ENCODE measurements at places on chromosomes 11 and 22.

- no peak for DNase-seq
Observed at GRCh38 chr11:70731271-70732022, 333.1 kb downstream of the CTTN start.

GRCh38 chr11:69137151-69137844 is 18.4 kb upstream of the SMIM38 start:
- DNase-seq, result no peak

DNA sequence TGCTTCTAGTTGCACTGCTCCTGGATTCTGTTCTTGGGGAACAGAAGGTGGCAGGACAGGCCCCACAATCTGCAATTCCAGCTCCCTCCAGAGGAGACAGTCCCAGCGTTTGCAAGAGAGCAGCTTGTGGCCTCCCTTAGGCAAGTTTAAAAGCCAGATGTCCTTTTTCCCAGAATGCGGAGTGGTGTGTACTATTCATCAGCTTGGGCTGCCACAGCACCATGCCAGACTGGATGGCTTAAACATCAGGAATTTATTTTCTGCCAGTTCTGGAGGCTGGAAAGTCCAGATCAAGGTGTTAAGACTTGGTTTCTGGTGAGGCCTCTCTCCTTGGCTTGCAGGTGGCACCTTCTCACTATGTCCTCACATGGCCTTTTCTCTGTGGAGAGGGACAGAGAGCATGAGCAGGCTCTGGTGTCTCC is 11.7 kb downstream of the MIAT start:
- no peak for DNase-seq

DNA sequence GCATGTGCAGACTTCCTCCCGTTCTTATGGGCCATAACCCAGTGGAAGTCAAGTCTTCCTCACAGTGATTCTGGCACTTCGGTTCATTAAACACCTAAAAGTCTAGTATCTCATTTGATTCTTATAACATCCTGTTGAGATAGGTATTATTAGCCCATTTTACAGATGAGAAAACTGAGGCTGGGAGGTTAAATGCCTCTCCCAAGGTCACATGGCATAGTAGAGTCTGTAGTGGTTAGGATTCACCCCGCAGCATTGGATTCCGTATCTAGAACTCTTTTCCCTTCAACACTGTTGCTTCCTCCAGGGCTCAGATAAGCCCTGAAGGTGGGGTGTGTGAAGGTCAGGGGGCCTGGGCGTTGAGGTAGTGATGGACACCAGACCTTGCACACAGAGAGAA is 3.4 kb downstream of the GPHA2 start:
- DNase-seq, result no peak

DNA sequence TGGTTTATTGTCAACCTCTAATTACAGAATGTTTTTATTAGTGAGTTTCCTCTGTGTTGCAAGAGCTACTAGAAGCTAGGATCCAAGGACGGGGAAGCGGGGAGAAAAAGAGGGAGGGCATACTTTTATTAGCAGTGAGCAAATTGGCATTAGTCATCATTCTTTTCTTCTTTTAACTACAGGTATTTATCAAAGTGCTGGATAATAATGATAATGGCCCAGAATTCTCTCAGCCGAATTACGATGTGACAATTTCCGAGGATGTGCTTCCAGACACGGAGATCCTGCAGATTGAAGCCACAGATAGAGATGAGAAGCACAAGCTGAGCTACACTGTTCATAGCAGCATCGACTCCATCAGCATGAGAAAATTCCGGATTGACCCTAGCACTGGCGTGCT is 179.7 kb upstream of the MTNR1B start:
- peak; percentile 77 for DNase-seq

GRCh38 chr11:9214765-9215164 is 50.4 kb downstream of the DENND5A start:
- DNase-seq, result no peak

- no peak for DNase-seq
Observed at GRCh38 chr11:110356762-110357671, 60.6 kb upstream of the RDX start.

DNA sequence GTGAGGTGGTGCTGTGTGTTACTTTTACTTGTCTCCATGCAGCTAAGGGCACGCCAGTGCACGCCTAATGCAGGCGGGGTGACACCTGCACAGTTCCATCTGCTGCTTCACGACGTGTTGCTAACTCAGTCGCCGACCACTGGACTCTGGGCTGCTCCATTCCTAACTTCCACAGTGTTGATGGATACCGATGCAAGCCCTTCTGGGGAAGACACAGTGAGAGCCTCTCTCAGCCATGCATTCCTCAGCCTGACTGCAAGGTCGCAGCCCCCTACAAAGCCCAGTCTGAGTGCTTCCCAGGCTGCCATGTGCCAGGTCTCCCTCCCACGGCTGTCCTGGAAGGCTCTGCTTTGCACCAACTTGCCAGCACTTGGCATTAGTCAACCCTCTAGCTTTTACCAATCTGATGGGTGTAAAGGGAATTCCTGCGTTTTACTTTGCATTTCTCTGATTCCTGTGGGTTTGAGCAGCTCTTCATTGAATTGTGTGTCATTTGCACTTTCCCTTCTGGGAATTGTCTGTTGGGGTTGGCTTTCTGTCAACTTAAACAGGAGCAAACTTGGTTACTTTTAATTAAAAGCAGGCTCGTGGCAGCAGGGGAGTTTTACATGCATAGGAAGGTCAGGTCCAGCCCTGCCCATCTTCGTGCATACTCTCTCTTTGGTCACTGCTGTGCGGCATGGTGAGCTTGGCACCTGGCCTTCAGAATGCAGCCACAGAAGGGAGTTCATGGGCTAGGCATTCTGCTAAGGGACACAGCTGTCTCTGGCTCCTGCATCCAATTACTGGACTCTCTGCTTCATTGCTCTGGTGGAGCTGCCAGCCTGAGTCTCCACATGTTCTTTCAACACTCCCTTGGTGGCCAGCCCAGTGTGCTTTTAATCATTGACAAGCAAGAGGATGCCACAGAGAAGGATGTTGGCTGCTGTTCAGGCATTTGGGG is 34.6 kb upstream of the SHANK2 start:
- DNase-seq, result peak; percentile 16

DNA sequence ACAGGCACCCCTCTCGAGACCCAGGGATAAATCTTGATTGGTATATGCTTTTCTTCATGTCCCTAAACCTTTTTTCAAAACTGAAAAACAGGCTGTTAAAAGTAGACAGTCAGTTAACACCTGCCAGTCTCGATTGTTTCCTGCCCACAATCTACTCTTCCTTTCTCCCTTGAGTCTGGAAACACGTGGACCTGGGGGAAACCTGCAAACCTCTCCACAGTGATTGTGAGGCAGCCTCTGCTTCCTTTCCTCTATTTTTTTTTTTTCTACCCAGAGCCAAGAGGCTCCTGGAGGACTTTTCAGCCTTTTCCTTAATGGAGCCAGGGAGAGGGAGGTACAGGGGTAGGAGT is 69.4 kb upstream of the CLMP start:
- DNase-seq, result no peak

GRCh38 chr11:116553482-116553881 is 219.3 kb downstream of the BUD13 start:
- DNase-seq, result no peak

DNA sequence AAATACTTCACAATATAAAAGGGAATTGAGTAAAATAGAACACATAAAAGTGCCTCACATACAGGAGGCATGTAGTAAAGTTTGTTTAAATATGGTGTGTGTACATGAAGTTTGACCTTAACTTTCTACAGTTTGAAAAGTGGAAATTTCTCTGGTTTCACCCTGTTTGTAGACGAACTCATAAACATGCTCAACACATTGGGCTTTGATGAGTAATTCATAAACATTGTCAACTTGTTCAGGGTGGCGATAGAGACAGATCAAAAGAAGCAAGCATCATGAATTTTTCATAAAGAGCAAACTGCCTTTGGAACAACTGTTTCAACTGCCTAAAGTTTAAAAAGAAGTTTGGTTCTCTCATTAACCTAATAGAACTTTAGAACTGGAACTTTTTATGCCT is 9.1 kb downstream of the SLN start:
- DNase-seq, result no peak

DNA sequence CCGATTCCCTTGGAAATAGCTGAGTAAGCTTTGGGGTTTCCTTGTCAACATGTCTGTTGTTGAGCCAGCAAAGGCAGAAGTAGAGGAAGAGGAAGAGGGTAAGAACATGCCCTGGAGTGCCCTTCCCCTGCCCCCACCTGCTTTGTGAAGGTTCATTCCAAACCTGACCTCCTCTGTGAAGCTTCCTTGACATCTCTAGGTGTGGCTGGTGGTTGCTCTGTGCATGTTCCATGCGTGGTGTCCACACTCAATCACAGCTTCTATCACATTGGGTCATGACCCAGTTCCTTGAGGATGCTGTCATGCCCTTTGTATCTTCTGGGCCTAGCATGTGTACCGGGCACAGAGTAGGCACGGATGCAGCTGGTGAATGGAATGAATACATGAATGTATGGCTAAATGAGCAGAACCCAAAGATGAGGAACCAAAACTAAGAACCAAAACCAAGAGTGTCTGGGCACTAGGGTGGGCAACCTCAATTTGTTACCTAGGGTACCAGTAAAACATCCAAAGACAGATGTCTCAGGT is 23.7 kb upstream of the FXYD6 start:
- DNase-seq, result no peak

GRCh38 chr11:69567951-69568808 is 72.8 kb upstream of the CCND1 start:
- no peak for DNase-seq

GRCh38 chr11:126181939-126182730 is 29.3 kb downstream of the RPUSD4 start:
- no peak for DNase-seq

GRCh38 chr11:121429556-121429955 is 22.6 kb upstream of the SORL1 start:
- DNase-seq, result no peak

DNA sequence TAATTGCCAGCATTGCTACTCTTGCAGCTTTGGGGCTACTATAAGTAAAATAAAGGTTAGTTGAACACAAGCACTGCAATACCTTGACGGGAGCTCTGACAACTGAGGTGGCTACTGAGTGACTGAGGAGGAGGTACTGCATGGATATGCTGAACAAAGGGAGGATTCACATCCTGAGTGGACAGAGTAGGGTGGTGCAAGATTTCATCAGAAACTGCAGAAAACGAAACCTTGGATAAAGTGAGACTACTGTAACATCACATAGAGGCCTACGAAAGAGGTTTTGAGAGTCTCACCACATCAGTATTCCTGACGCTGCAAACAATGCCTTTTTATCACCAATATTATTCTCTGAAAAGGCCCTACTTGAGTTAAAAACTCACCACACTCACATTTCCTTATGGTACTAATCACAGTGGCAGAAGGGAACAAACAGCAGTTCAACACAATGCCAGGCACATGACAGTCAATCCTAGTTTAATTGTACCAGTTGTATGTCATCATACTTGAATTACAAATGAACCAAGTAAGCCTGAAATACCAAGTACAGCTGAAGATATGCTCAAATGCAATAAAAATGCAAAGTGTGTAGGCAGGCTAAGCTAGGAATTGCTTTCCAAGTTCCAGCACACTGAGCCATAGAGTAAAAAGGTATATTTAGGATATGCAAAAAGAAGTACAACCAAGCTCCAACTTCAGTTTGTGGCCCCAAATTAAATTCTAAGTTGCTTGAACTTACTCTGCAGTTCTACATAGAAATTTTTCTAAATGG is 4.0 kb upstream of the GPR83 start:
- peak; percentile 52 for DNase-seq

GRCh38 chr22:21761086-21761485 is 25.5 kb upstream of the YPEL1 start:
- no peak for DNase-seq

GRCh38 chr11:75592715-75593114 is 30.7 kb downstream of the SERPINH1 start:
- no peak for DNase-seq
